NB4 (cell line): ENCODE measurements at places on chromosomes 13 and 19.

- DNase-seq = peak; percentile 89
Observed at GRCh38 chr19:58097781-58098681, at the start of gene ZSCAN18. Gene ZSCAN18 (minus strand): TSS chr19:58098231. CDS start chr19:58090267, 7,964 bp downstream.

GRCh38 chr19:18972301-18972811, 31.3 kb upstream of the HOMER3 start:
- peak; percentile 98 for DNase-seq

DNA sequence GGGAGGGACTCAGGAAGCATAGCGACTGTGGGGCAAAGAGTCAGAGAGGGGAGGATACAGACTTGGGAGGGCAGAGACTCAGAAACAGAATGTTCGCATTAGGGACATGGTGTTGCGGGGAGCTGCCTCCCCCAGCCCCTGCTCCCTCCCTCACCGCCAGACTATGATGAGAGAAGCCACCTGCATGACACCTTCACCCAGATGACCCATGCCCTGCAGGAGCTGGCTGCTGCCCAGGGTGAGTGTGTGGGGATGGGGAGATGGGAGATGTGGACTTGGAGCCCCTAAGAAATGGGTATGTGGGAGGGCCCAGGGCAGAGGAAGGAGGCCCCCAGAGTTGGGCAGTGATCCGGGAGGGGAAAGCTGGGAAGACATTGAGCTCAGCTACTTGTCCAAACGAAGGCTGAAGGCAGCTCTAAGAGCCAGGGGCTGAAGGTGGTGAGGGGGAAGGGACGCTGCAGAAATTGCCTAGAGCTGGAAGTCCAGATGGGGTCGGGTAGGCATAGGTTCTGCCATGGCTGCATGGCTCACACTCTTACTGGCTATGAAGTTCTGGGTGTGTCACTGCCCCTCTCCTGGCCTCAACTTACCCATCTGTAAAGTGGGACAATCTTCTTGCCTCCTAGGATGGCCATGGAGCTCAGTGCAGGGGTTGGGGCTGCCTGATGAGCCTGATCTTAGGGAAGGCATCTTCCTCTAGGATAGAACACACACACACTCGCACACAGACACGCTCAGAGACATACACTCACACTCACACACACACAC, 1.4 kb downstream of the SPACA6 start:
- DNase-seq = no peak

GRCh38 chr19:17244618-17245534, 843 bp downstream of the NR2F6 start:
- DNase-seq = peak; percentile 31

DNA sequence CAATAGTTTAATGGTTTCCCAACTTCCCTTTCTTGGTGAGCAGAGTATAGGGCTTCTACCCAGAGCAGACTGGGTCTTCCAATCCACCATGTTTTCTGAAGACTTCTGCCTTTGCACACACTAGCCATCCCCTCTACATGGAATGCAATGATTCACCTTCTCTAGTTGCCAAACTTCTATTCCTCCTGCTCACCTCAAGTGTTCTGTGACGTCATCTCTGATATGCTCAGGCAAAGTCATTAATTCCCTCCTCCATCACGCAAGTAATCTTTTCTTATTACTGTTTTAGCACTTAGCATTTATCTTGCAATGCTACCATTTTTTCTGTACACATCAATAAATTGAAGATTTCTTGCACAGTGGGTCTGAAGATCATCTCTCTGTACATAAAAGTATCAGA, 174.2 kb downstream of the RBM26 start:
- no peak for DNase-seq

DNA sequence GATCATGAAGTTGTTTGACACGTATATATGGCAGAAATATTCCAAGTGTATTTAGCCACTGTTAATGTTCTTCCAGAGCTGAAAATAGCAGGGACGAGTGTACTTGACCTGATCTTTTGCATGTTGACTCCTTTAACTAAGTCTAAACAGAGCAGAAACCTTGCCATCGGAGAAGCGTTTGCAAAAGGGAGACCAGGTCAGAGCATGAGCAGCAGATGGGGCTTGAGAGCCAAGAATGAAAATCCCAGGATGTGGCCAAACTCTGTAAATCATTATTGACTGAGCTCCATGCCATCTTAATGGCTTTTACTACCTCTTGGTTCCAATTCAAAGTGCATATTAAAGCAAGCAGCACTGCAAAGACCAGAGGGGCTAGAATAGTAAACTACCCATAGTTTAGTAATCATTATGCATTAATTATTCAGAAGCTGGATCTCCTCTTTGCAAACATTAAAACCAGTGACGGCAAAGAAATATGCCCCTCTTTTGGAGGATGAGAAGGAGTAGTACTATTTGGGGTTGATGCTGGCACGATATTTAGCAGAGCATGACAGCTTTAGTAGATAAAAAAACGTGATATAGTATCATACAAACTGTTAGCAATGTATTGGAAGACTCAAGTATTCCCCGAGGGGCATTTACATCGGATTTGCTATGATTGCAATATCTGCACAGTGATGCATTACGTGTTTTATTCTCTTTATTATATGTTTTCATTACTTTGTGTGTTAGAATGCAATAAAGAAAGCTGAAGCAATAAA, 55.7 kb downstream of the FAM216B start:
- DNase-seq = no peak

DNA sequence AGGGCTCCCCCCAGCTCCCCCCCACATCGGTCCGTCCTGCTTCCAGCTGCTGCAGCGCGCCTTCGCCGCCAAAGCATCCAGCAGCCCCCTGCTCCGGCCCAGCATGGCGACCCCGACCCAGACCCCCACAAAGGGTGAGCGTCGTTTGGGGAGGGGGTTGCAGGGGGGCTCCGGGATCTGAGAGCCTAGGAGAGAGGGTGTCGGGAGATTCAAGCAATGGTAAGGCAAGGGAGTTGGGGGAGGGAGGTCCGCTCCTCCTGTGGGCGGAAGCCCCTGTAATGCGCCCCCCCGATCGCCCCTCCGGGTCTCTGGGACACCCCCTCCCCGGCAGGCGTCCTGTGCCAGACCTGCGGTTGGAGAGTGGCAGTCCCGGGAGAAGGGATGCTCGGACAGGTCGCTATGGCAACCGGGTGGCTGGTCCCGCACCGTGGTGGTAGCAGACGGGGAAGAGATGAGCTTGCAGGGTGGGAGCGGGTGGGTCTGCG, at the start of gene FXYD7:
TSS of gene FXYD7 (plus strand) at position 25 of the 485 bp plus-strand sequence. CDS start at position 104, 79 bp downstream.
- no peak for DNase-seq

- DNase-seq = no peak
Observed at GRCh38 chr13:95707035-95707434, 30.1 kb downstream of the DNAJC3 start.

GRCh38 chr13:40982772-40983171, 36.3 kb downstream of the ELF1 start:
- DNase-seq = peak; percentile 90

DNA sequence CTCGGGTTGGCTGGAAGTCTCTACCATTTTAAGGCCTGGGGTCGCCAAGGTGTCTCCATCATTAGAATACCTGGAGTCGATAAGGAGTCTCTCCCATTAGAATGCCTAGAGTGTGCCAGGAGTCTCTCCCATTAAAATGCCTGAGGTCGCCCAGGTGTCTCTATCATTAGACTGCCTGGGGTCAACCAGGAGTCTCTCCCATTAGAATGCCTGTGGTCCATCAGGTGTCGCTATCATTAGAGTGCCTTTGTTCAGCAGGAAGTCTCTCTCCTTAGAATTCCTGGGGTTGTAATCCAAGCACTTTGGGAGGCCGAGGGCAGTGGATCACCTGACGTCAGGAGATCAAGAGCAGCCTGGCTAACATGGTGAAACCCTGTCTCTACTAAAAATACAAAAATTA, 1533.0 kb downstream of the UQCRFS1 start:
- no peak for DNase-seq

DNA sequence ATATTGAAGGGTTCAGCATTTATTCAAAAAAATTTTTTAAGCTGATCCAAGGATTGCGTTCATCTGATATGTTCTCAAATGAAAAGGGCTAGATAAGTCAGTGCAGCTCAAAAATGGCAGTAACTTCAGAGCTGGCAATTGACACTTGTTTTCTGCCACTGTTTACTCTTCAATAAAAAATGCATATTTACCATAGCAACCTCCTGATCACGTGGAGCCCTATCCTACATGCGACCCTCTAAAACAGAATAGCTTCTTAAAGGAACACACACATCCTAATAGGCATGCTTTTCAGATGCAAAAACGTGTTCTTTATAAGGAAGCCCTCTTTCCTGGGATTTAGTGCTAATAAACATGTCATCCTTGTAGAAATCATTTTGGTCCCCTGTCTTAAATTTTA, 150.2 kb downstream of the ZNF536 start:
- no peak for DNase-seq

DNA sequence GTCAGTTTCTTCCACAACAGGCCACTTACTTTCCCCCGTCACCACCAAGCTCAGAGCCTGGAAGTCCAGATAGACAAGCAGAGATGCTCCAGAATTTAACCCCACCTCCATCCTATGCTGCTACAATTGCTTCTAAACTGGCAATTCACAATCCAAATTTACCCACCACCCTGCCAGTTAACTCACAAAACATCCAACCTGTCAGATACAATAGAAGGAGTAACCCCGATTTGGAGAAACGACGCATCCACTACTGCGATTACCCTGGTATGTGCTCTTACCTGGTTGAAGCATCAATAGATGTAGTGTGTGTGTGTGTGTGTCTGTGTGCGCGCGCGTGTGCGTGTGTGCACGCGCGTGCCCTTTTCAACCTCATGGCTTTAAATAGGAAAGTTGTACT, 3.7 kb downstream of the KLF5 start:
- no peak for DNase-seq

DNA sequence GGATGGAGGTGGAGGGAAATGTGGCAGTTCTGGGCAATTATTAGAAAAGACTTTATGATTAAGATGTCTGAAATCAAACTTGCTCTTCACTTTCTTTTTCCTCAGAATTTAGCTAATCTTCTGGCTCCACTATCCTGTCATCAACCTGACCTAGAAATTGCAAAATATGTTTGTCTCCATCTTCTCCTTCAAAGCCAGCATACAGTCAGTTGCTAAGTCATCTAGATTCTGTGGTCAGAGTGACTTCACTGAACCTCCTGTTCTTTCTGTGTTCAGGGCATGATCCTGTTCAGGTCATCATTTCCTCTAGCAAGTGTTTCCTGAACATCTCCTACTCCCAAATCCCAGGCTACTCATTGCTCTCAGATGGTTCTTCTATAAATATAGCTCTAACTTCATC, 10.8 kb upstream of the CCNA1 start:
- DNase-seq = peak; percentile 84

GRCh38 chr19:42244347-42245220, 2.2 kb upstream of the GSK3A start:
- DNase-seq = peak; percentile 93

GRCh38 chr13:108427355-108427754, 157.8 kb downstream of the TNFSF13B start:
- no peak for DNase-seq

DNA sequence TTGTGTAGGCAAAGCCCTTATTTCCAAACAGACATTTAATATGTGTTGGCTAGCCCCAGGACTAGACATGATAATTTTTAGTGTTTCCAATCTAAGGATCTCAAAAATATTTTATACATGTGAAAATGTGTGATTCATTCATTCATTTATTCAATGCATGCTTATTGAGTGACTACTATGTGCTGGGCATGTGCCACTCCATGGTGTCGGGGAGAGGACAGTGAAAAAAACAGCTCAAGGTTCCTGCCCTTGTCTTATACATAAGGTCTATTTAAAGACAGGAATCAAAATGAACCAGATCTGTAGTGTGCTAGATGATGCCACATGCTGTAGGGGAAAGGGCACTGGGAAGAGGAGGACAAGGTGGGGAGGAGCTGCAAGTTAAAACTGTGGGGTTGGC, 36.5 kb downstream of the GJA3 start:
- no peak for DNase-seq

GRCh38 chr19:6610934-6611852, 20.2 kb upstream of the CD70 start:
- DNase-seq = no peak

- DNase-seq = no peak
Observed at GRCh38 chr13:100876044-100876403, 201.4 kb upstream of the TMTC4 start.

DNA sequence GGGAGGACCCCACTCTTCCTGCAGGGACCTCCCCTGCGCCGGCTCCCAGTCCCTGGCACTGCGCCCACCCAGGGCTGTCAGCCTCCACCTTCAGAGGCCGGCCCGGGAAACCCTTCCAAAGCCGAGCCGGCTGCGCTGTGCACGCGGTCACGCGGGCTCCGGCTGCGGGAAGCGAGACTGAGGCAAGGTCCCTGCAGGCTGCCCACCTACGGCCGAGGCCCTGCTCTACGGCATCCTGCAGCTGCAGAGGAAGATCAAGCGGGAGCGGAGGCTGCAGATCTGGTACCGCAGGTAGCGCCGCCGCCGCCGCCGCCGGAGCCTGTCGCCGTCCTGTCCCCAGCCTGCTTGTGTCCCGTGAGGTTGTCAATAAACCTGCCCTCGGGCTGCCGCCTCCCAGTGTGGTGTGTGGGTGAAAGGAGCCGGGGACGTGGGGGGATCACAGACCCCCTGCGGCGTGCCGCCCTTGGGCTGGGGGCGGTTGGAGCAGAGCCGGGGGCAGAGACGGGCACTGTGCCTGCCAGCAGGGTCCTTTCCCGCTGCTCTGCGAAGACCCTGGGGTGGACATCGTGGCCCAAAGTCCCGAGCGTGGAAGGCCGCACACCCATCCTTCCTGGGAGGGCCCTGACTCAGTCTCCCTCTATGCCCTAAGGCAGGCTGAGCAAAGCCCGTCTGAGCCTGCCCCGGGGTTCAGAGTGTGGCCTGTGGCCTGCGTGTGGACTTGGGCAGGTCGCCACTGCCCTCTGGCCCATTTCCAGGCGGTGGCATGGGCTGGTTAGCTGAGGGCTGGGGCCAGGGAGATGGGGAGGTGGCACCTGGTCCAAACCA, 5.9 kb downstream of the GAMT start:
- no peak for DNase-seq

GRCh38 chr19:751501-752341, 809 bp downstream of the MISP start:
- peak; percentile 54 for DNase-seq

DNA sequence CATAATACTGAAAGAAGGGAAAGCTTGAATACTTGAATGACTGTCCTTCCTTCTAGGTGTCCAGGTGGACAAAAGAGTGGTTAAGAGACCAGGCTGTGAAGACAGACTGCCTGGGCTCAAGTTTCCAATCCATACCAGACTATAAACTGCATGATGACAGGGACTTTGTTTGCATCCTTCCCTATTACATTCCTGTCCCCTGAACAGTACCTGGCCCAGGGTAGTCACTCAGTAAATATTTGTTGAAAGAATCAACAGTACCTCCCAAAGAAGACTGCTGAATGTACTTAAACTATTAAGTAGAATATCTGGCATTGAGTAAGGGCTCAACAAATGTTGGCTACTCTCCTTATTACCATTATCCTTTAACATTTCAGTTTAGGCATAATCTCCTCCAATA, 29.7 kb downstream of the MIPEP start:
- no peak for DNase-seq

GRCh38 chr19:13768510-13768909, 4.2 kb downstream of the MRI1 start:
- no peak for DNase-seq
